ENCODE measurements at places on chromosomes 13 and 19. TPM values are rescaled to one million over a fixed set of nuclear protein-coding genes. Genes with fewer than 3 reads are reported as not detected.

GRCh38 chr19:16609511-16610200 lies 18.3 kb downstream of the MED26 start:
- no peak for DNase-seq

GRCh38 chr13:36432106-36432544 lies at the start of gene CCNA1:
CCNA1 (plus strand) TSS chr13:36432495; CDS start chr13:36433057, 562 bp downstream.
- peak; percentile 97 for DNase-seq

LHB gene
- total RNA-seq = not detected

FBXO46 gene
- total RNA-seq = 43.9 TPM

MEDAG gene
- 0.88 TPM for total RNA-seq

Measured in H9 (cell line).